ENCODE measurements at places on chromosomes 13 and 19.

DNA sequence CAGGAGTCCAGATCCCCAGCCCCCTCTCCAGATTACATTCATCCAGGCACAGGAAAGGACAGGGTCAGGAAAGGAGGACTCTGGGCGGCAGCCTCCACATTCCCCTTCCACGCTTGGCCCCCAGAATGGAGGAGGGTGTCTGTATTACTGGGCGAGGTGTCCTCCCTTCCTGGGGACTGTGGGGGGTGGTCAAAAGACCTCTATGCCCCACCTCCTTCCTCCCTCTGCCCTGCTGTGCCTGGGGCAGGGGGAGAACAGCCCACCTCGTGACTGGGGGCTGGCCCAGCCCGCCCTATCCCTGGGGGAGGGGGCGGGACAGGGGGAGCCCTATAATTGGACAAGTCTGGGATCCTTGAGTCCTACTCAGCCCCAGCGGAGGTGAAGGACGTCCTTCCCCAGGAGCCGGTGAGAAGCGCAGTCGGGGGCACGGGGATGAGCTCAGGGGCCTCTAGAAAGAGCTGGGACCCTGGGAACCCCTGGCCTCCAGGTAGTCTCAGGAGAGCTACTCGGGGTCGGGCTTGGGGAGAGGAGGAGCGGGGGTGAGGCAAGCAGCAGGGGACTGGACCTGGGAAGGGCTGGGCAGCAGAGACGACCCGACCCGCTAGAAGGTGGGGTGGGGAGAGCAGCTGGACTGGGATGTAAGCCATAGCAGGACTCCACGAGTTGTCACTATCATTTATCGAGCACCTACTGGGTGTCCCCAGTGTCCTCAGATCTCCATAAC lies at the start of gene APOE:
APOE (plus strand) TSS at position 360 of the 724 bp plus-strand sequence. CDS start 829 bp downstream, outside the sequence.
- DNase-seq: no peak

DNA sequence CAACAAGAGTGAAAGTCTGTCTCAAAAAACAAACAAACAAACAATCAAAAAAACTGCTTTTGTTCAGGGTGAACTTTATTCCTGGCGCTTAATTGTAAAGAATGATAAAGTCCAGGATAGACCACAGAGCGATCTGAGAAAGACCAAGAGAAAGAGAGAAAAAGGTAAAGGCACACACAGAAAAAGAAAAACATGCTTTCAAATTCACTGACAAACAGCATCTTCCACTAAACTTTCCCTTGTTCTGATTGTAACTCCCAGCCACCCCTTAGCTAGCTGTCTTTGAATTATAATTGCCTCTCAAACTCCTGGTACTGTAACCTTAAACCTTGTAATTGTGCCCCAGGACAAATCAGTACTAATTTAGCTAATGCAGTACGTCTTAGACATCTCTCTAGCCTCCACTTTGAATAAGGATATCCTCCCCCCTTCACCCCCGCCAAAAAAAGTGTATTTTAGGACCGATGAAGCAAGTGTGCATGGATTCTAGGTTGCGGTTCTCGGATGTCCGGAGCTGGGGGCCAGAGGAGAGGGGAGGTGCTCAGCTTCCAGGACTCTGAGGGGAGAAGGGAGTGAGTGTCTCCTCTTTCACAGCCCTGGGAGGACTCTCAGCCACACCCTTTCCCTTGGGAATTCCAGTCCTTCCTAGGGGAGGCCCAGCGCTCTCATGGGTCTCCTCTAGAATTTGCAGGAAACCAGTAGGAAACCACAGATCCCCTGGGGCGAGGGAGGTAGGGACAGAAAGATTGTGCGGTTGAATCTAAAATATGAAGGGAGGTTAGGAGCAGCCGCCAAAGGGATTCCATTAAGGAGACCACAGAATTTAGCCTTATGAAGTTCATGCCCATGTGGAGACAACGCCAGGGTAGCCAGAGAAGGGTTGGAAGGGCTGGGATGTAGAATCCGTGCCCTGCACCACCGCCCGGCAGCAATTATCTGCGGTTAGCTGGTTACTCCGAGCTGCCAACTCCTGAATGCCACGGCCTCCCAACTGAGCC lies 19.7 kb downstream of the ZNF536 start:
- peak; percentile 96 for DNase-seq

GRCh38 chr19:47230054-47230920 lies 712 bp downstream of the BBC3 start:
- peak; percentile 34 for DNase-seq

DNA sequence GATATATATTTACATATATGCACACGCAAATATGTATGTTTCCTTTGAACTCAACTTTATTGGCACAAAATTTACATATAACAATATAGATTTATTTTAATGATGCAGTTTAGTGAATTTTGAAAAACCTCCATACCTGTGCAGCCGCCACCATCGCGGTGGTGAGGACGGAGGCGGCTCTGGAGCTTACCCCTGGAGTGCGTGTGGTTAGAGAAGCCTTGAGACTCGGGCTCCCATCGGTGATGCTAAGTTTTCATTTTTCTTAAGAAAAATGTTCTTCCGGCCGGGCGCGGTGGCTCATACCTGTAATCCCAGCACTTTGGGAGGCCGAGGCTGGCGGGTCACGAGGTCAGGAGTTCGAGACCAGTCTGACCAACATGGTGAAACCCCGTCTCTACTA lies 31.8 kb downstream of the GJA3 start:
- DNase-seq: no peak

All from NCI-H526 (cell line).